Jurkat, Clone E6-1 (cell line): ENCODE measurements at places on chromosomes 1 and 21.

DNA sequence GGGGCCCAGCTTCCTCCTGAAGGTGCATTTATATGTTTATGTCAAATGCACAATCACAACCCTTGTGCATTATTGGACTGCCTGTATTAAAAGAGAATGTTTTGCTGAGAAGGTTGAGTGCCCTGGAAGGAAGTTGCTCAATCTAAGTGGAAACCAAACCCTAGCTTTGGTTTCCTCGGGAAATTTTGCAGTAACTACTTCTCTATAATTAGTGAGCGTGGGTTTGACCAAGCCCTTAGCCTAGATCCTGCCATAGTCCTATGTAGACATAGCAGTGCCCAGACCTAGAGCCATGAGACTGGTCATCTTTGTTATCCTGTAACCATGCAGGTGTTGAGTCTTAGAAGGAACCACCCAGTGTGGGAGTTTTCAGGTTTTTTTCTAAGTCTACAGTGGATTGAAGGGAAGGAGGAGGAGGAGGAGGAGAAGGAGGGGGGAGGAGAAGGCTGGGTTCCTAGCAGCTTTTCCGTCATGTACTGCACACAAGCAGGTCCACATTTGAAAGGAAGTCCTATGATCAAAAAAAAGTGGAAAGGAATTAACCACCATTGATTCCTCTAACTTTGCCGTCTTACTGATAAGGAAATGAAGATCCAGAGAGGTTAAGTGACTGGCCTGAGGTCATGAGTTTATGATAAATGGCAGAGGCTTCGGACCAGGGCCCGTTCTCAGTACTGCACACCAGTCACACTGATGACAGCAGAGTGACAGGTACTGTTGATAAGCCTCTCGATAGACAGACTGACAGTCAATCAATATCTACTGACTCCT lies 72.2 kb upstream of the LYST start:
- DNase-seq = no peak

DNA sequence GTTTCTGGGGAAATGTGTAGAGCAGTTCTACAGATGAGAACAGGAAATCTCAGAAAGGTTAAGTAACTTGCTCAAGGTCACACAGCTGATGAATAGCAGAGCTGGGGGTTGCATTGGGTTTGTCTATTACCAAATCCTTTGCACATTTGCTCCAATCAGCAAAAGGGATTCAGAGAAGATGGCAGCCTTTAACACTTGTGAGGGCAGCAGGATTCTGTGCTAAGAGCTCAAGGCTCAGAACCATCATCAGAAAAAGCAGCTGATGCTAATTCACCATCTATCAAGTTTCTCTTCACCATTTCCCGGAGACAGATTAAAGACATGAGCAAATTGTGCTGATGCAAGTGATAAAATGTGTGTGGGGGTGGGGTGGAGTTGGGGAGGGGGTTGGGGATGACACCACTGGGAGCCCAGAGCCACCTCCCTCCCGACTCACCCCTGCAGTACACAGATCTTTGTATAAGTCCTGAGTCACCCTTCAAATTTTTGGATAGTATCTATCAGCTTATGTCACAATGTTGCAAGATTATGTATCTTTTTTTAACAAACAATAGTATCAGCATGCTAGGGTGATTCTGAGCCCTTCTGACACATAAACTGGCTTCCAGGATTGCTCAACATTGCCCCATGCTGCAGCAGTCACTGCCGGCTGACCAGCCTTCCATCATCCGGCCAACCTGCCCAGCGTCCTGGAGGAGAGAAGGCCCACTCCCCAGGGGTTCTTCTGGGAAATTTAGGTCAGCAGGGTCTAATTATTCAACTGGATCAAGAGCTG lies 2.8 kb upstream of the SPSB1 start:
- no peak for DNase-seq

- DNase-seq = no peak
Observed at GRCh38 chr1:85047472-85048295, 616 bp downstream of the MCOLN3 start.

DNA sequence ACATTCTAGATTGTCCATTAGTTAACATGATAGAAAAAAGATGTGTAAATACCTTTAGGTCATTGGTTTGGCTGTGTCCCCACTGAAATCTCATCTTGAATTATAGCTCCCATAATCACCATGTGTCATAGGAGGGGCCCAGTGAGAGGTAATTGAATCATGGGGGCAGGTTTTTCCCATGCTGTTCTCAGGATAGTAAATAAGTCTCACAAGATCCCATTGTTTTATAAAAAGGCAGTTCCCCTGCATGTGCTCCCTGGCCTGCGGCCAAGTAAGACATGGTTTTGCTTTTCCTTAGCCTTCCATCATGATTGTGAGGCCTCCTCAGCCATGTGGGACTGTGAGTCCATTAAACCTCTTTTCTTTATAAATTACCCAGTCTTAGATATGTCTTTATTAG lies 32.5 kb upstream of the SLC44A5 start:
- DNase-seq = no peak

GRCh38 chr1:229557200-229557850 lies 1.2 kb downstream of the ABCB10 start:
- no peak for DNase-seq

GRCh38 chr21:17371450-17371849 lies 141.4 kb upstream of the CXADR start:
- DNase-seq = no peak

- no peak for DNase-seq
Observed at GRCh38 chr1:178330848-178331497, 165.8 kb downstream of the CLEC20A start.
